ENCODE measurements at places on chromosomes 2 and 18.
A peak's percentile ranks its signal among the peaks of the same experiment; 100 is the strongest.

GRCh38 chr2:6957910-6958615, 40.9 kb downstream of the RNF144A start:
- DNase-seq, result no peak

- DNase-seq, result no peak
These were observed 77.3 kb upstream of the MYCN start for GRCh38 chr2:15863089-15863488.

DNA sequence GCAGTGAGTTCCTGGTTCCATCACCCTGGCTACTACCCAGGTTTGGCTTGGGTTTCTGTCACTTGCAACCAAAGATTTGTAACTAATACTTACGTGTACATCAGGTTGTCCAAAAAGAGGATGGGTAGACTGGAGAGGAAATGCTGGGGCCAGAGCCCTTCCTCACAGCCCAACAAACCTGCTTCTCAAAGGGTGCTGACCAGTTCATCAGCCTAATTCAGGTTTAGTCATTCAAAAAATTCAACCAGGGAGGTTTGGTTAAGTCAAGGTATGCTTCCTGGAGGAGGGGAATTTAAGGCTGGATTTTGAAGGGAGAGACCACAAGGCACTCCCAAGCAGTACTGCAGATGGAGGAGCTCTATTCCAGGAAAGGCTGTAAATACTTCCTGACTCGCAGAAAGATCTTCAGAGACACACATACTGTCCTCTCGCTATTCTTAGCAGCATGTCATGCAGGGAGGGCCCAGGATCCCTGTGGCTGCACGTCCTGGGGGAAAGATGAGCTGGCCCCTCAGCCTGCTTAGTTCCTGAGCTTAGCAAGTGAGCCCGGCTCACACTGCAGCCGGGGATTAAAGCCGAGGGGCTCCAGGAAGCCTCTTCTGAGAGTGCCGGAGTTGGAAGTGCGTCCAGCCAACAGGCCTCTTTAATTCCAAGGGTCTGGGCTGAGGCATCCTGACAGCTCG, 40.0 kb upstream of the BIN1 start:
- no peak for DNase-seq

GRCh38 chr18:22930089-22930713, 2.9 kb upstream of the RBBP8 start:
- peak; percentile 80 for DNase-seq

DNA sequence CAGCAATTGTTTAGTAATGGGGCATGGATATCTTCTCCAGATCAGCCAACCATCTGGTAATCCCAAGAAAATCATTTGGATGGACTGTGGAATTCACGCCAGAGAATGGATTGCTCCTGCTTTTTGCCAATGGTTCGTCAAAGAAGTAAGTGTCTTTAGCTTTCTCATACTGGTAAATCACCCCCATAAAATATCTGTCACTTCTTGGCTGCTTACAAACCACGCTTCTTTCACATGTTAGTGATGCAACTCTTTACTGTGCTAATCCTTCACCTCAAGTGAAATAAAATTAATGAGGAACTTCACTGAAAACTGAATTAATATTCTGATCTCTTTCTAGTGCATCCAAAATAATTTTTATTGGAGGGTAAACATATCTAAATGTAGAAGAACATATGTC, 18.9 kb downstream of the CPO start:
- DNase-seq, result peak; percentile 2

DNA sequence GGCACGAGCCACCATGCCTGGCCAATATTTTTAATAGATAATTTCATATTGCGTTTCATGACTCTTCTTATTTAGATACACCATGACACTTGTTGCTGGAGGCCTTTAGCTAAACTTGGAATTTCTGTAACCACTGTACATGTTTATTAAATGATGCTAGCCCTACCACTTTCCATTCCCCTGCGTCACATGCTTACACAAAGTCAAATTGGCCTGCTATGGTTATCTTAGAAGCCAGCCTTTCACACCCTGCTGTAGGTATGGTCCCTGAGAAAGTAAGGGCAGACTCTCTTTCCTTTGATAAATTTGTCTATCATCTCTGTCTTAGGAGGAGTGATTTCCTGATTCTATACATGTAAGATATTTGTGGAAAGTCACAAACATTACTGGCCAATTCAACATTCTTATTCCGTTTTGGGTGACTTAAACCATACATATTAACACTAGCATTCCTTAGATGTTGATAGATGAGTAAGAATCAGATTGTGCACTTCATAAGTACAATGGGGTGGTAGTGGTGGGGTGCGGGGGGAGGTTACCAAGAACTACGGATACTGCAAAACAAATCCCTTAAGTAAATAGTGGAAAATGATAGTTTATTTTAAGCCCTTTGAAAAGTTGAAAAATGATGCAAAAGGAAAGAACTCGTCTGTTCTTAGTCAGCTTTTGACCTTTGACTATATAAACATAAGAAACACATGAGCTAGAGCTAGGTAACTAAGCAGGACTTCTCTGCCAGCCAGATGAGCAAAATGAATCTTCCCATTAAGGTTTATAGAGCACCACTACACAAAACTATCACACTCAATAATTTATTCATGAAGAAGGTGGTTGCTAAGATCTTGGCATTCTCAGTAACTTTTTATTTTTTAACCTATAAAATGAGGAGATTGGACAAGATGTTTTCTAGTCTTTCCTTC, 7.9 kb upstream of the NDUFV2 start:
- DNase-seq, result no peak

- no peak for DNase-seq
These were observed 88.7 kb downstream of the NRP2 start for GRCh38 chr2:205771031-205771430.

- peak; percentile 54 for DNase-seq
These were observed 813 bp downstream of the NDC80 start for GRCh38 chr18:2572171-2572569.

DNA sequence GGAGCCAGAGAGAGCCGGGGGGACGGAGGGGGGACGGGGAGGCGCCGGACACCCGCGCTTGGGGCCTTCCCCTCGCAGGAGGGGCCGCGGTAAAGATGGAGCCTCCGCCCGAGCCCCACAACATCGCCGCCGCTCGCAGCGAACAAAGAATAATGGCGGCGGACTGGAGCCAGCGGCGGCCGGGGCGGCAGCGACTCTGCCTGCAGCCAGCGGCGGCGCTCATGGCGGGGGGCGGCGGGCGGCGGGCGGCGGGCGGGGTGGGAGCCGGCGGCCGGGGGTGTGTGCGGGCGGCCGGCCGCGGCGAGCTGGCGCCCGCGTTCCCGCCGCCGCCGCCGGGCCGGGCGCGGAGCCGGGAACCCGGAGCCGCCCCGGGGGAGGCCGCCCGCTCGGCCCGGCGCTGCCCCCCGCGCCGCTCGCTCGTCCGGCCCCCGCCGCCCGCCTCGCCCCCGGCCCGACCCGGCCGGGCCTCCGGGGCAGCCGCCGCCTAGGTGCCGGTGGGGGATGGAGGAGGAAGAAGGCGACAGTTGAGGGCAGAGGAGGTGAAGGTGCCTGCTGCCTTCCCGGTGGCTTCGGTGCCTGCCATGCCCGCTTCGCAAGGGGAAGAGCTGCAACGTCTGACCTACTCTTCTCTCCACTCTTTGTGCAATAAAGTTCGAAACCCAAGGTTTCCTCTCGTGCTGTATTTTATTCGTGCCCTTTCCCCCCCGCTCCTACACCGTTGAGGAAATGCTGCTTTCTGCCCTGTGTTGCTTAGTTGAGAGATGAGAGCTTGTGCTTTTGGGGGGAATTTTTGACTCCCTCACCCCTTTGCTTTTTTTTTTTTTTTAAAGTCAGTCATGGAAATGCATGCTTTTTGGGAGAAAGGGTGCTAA, 634 bp downstream of the CREB1 start:
- DNase-seq, result peak; percentile 72

GRCh38 chr2:3214806-3215404, 162.7 kb downstream of the EIPR1 start:
- no peak for DNase-seq

- DNase-seq, result no peak
These were observed 50.0 kb upstream of the TTC39C start for GRCh38 chr18:23964282-23965238.

DNA sequence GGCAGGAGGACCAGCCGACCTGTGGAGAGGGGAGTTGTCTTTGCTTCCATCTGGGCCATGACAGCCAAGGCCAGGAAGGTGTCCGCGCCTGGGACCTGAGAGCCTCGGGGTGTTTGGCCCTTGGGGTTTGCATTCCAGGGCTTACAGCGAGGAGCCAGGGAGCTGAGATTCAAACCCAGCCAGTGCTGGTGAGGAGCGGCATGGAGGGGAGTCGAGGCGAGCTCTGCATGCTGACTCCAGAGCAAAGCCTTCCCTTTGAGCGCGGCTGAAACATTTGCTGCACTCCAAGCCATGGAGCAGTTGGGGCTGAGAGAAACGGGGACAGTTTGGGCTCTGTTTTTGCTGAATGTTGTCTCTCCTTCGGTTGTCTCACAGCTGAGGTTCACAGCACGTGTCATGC, 77.4 kb downstream of the TWIST2 start:
- no peak for DNase-seq

GRCh38 chr2:197102231-197102630, 175.7 kb upstream of the PGAP1 start:
- DNase-seq, result no peak
